Effector memory CD4-positive, alpha-beta T cell (primary cell): ENCODE measurements at places on chromosomes 2 and 18.

GRCh38 chr2:214311031-214311533 lies 99.8 kb upstream of the VWC2L start:
- H3K4me1 ChIP-seq: no peaks in the 10 kb centered on the region
- DNase-seq: no peak
- H3K4me3 ChIP-seq: no peak overlapping the region
- no peak overlapping the region for H3K27ac ChIP-seq
- H3K27me3 ChIP-seq: no peaks in the 10 kb centered on the region
- H3K36me3 ChIP-seq: no peaks in the 10 kb centered on the region

DNA sequence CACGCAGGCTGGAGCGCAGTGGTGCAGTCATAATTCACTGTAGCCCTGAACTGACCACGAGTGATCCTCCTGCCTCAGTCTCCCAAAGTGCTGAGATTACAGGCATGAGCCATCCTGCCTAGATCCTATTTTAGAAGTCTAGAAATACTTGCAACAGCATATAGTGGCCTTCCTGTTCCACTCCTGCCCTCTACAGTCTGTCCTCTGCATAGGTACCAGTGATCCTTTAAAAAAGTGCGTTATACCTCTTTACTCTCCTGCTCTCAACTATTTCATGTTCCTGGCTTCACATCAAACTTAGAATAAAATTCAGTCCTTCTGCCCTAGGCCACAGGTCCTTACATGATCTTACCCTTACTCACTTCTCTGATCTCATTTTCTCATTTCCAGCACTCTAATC lies 6.0 kb downstream of the COMMD1 start:
- no peak overlapping the region for H3K27ac ChIP-seq
- no peaks in the 10 kb centered on the region for H3K4me1 ChIP-seq
- H3K27me3 ChIP-seq: no peaks in the 10 kb centered on the region
- peaks cover 3% of the 10 kb centered on the region for H3K36me3 ChIP-seq
- no peak overlapping the region for H3K4me3 ChIP-seq

DNA sequence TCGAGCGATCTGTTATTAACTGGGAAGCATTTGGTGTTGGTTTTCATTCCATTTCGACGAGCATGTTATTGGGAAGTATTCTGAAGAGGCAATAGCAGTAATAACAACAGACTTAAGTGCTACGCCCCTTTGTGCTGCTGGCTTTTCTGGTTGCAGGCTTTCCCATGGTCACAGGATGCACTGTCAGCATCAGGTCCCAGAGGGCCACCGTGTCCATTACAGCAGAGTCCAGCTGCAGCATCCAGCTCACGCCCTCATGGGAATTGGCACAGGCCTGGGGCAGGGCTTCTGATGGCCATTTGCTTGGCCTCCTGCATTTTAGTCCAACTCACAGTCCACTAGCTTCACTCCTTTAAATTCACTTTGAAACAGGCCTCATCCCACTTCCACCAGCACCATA lies 44.4 kb downstream of the BCL2L11 start:
- no peaks in the 10 kb centered on the region for H3K4me1 ChIP-seq
- no peak overlapping the region for H3K4me3 ChIP-seq
- DNase-seq: no peak

DNA sequence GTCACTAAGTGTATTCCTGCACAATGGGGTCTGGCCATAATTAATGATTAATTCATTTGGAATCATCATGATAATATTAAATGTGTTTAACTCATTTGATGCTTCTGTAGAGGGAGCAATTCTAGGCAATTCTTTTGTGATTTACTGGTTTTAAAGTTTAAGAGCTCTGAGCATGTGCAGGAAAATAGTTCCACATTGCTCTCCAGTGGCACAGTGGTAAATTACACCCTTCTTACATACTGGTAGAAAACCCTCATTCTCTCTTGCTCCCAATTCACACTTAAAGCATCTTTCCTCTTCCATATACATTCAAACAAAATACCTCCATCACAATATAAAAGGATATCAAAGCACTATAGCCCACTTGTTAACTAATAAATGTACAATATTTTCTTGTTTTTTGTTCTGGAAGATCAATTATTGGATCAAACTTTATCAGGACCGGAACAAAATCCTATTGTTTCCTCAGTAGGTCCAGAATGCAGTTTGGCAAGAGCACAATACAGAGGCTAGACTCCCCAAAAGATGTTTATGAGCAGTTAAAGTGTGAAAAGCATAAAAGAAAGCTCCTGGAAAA lies 844.3 kb downstream of the MBD2 start:
- no peaks in the 10 kb centered on the region for H3K36me3 ChIP-seq
- no peak overlapping the region for H3K4me3 ChIP-seq
- DNase-seq: no peak
- no peaks in the 10 kb centered on the region for H3K27me3 ChIP-seq
- H3K27ac ChIP-seq: no peak overlapping the region

- no peak overlapping the region for H3K4me3 ChIP-seq
- H3K4me1 ChIP-seq: no peaks in the 10 kb centered on the region
- no peak for DNase-seq
- no peaks in the 10 kb centered on the region for H3K27me3 ChIP-seq
Measured at GRCh38 chr18:29853126-29853525, 1189.4 kb downstream of the DSC3 start.

- no peak for DNase-seq
- H3K36me3 ChIP-seq: no peaks in the 10 kb centered on the region
- no peak overlapping the region for H3K4me3 ChIP-seq
- H3K27me3 ChIP-seq: no peaks in the 10 kb centered on the region
- no peaks in the 10 kb centered on the region for H3K4me1 ChIP-seq
- no peak overlapping the region for H3K27ac ChIP-seq
Measured at GRCh38 chr18:21307578-21307977, 65.5 kb downstream of the GREB1L start.

DNA sequence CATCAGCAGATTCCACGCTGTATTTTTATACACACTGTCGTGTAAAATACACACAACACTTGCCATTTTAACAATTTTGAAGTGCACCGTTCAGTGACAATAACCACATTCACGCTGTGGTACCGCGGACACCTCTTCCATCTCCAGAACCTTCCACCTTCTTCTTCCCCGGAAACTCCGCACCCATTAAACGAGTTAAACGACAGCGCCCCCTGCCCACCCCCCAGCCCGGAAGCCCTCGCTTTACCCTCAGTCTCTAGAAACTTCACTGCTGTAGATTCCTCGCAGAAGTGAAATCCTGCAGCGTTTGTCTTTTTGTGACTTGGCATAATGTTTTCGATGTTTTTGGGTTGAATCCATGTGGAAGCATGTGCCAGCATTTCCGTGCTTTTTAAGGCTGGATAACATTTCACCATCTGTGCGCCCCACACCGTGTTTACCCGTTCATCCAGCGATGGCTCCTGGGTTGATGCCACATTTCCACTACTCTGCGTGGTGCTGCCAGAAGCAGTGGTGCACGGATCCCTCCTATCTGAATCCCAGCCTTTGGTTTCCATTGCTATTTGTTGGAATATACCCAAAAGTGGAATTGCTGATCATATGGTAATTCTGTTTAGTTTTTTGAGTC lies 32.0 kb upstream of the TMEM18 start:
- no peaks in the 10 kb centered on the region for H3K36me3 ChIP-seq
- DNase-seq: no peak
- no peaks in the 10 kb centered on the region for H3K27me3 ChIP-seq
- H3K27ac ChIP-seq: no peak overlapping the region
- H3K4me1 ChIP-seq: no peaks in the 10 kb centered on the region
- no peak overlapping the region for H3K4me3 ChIP-seq

DNA sequence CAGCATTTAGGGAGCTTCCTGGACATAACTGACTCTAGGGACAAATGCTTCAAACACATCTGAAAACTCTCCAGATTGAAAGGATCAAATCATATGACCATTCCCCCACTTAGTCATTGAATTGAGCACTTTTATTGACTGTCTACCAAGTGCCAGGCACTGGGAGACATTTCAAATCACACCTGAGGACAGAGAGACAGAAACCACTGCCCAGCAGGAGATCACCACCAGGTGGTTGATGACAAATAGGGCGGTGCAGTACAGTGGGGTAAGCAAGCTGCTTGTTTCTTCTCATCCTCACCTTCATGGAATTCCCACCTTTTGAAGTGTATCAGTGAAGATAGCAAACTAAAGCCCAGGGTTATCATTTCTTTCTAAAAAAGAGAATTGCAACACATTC lies 19.0 kb upstream of the CXCR4 start:
- no peaks in the 10 kb centered on the region for H3K36me3 ChIP-seq
- no peak overlapping the region for H3K4me3 ChIP-seq
- H3K4me1 ChIP-seq: peaks cover 82% of the 10 kb centered on the region
- H3K27me3 ChIP-seq: no peaks in the 10 kb centered on the region

GRCh38 chr2:176120364-176121189 lies 1.9 kb upstream of the HOXD9 start:
- H3K4me1 ChIP-seq: peaks cover 17% of the 10 kb centered on the region
- H3K4me3 ChIP-seq: no peak overlapping the region
- no peaks in the 10 kb centered on the region for H3K36me3 ChIP-seq
- peaks cover 94% of the 10 kb centered on the region for H3K27me3 ChIP-seq
- no peak for DNase-seq
- no peak overlapping the region for H3K27ac ChIP-seq

- H3K27ac ChIP-seq: no peak overlapping the region
- H3K36me3 ChIP-seq: no peaks in the 10 kb centered on the region
- no peak for DNase-seq
Measured at GRCh38 chr2:167602122-167602521, 645.3 kb downstream of the STK39 start.

DNA sequence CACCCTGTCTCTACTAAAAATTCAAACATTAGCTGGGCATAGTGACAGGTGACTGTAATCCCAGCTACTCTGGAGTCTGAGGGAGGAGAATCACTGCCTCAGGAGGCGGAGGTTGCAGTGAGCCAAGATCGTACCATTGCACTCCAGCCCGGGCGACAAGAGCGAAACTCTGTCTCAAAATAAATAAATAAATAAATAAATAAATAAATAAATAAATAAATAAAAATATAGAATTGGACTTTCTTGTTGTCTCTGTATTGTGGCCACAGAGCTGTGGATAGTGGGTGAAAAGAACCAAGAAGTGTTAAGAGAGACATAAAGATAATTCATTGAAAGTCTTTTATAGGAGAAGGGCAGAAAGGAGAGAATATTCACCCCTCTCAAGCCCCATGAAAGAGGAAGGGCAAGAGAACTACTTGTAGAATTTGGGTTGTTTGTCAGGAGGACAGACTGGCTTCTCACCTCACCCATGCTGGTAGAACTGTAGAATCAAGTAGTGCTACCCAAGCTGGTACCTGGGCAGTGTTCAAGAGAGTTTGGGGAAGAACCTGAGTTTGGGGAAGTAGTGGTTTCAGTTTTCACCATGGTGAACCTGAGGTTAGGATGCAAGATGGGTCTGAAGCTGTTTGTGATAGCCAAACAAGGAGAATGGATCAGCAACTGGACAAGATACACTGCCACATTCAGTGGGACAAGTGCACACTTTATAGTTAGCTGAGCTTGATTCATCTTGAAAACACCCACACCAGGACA lies 256.5 kb downstream of the CD226 start:
- no peaks in the 10 kb centered on the region for H3K4me1 ChIP-seq
- no peak overlapping the region for H3K27ac ChIP-seq
- DNase-seq: no peak
- H3K4me3 ChIP-seq: no peak overlapping the region

- DNase-seq: no peak
- H3K27ac ChIP-seq: no peak overlapping the region
- H3K4me3 ChIP-seq: no peak overlapping the region
Measured at GRCh38 chr2:204437408-204437807, 107.9 kb upstream of the PARD3B start.

GRCh38 chr2:238528953-238529781 lies 102.4 kb downstream of the ASB1 start:
- no peaks in the 10 kb centered on the region for H3K36me3 ChIP-seq
- H3K27ac ChIP-seq: no peak overlapping the region
- no peak for DNase-seq

DNA sequence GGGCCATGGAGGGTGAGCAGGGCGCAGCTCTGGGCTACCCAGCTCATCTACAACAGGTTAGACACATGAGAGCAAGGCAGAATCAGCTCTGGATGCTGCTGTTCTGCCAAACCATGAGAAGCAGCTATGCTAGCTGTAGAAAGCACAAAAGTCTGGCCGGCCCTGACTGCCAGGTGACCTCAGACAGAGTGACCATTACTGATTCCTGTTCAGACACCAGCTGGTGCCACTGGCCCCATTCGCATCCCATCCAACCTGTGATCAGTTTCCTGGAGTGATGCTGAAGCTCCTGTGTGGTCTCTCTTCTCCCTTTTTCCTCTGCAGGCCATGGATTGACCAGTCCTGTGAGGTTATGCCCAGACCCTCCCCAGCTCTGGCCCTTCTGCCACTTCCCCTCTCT lies 14.3 kb downstream of the RBMS1 start:
- no peak for DNase-seq
- H3K36me3 ChIP-seq: no peaks in the 10 kb centered on the region
- peaks cover 43% of the 10 kb centered on the region for H3K4me1 ChIP-seq
- H3K4me3 ChIP-seq: no peak overlapping the region
- no peak overlapping the region for H3K27ac ChIP-seq
- no peaks in the 10 kb centered on the region for H3K27me3 ChIP-seq

- no peaks in the 10 kb centered on the region for H3K27me3 ChIP-seq
- no peaks in the 10 kb centered on the region for H3K36me3 ChIP-seq
- no peak for DNase-seq
- H3K4me3 ChIP-seq: no peak overlapping the region
Measured at GRCh38 chr2:33304032-33304864, 172.2 kb upstream of the RASGRP3 start.

DNA sequence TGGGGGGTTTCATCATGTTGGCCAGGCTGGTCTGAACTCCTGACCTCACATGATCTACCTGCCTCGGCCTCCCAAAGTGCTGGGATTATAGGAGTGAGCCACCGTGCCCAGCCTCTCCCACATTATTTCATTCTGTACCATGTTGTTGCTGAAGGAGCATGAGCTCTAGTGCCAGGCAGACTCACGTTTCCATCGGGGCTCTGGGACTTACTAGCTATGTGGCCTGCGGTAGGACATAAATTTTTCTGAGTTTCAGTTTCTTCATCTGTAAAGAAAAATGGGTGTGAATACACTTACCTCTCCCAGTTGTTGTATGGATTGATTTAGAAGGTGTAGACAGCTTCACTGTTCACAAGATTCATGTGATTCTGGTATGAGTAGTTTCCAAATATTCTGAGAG lies 30.8 kb upstream of the CCL20 start:
- H3K27ac ChIP-seq: peak overlapping the region; percentile 47
- no peaks in the 10 kb centered on the region for H3K27me3 ChIP-seq
- no peaks in the 10 kb centered on the region for H3K4me1 ChIP-seq
- H3K36me3 ChIP-seq: no peaks in the 10 kb centered on the region

GRCh38 chr2:177124371-177124770 lies 88.2 kb upstream of the HNRNPA3 start:
- no peaks in the 10 kb centered on the region for H3K4me1 ChIP-seq
- no peak overlapping the region for H3K4me3 ChIP-seq
- no peaks in the 10 kb centered on the region for H3K27me3 ChIP-seq
- no peak for DNase-seq
- H3K27ac ChIP-seq: no peak overlapping the region
- no peaks in the 10 kb centered on the region for H3K36me3 ChIP-seq

GRCh38 chr2:193885419-193885818 lies 1690.7 kb upstream of the TMEFF2 start:
- no peaks in the 10 kb centered on the region for H3K27me3 ChIP-seq
- no peak overlapping the region for H3K4me3 ChIP-seq
- H3K4me1 ChIP-seq: no peaks in the 10 kb centered on the region
- H3K27ac ChIP-seq: no peak overlapping the region
- H3K36me3 ChIP-seq: no peaks in the 10 kb centered on the region

GRCh38 chr18:64994370-64994769 lies 756.4 kb upstream of the CDH7 start:
- no peaks in the 10 kb centered on the region for H3K36me3 ChIP-seq
- H3K4me1 ChIP-seq: no peaks in the 10 kb centered on the region
- no peaks in the 10 kb centered on the region for H3K27me3 ChIP-seq
- DNase-seq: no peak

GRCh38 chr2:130390460-130391057 lies 34.7 kb downstream of the PTPN18 start:
- no peaks in the 10 kb centered on the region for H3K27me3 ChIP-seq
- peak overlapping the region; percentile 60 for H3K4me3 ChIP-seq
- H3K4me1 ChIP-seq: peaks cover 5% of the 10 kb centered on the region
- H3K36me3 ChIP-seq: no peaks in the 10 kb centered on the region
- no peak for DNase-seq
